ENCODE measurements at places on chromosomes 12 and 14. TPM values are rescaled to one million over a fixed set of nuclear protein-coding genes. Genes with fewer than 3 reads are reported as not detected.

- peak; percentile 80 for DNase-seq
- H3K27ac ChIP-seq = no peak overlapping the region
- no peaks in the 10 kb centered on the region for H3K36me3 ChIP-seq
- no peaks in the 10 kb centered on the region for H3K27me3 ChIP-seq
Measured at GRCh38 chr12:1619587-1619986, 9.4 kb upstream of the WNT5B start.

Gene PEX5
- 47.8 TPM for total RNA-seq

DNA sequence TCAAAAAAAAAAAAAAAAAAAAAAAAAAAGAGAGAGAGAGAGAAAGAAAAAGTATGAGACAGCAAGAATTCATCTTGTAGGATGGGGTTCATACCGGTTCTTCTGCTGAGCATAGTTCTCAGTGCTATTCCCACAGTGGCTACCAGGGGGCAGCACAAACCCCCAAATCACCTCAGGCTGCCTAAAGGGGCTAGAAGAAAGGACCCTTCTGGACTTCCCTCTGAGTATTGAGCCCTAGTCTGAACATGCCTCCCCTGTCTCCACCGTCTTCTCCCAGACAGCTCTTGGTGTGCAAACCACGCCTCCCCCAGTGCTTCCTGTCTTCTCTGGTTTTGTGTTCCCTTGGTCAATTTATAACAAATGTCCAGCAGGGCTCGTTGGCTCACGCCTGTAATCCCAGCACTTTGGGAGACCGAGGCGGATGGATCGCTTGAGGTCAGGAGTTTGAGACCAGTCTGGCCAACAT, 31.3 kb upstream of the SMUG1 start:
- H3K4me1 ChIP-seq = peaks cover 29% of the 10 kb centered on the region
- H3K36me3 ChIP-seq = no peaks in the 10 kb centered on the region
- no peak overlapping the region for H3K4me3 ChIP-seq
- no peak overlapping the region for H3K27ac ChIP-seq
- peaks cover 21% of the 10 kb centered on the region for H3K27me3 ChIP-seq

Gene RASSF9
- 11.0 TPM for total RNA-seq

- peaks cover 21% of the 10 kb centered on the region for H3K4me1 ChIP-seq
- DNase-seq = no peak
- no peaks in the 10 kb centered on the region for H3K36me3 ChIP-seq
- H3K27me3 ChIP-seq = no peaks in the 10 kb centered on the region
- H3K4me3 ChIP-seq = no peak overlapping the region
Measured at GRCh38 chr14:63912286-63912685, 59.5 kb downstream of the SYNE2 start.

GRCh38 chr12:45216983-45217485, 1.1 kb downstream of the ANO6 start:
- no peaks in the 10 kb centered on the region for H3K27me3 ChIP-seq
- no peak for DNase-seq
- H3K36me3 ChIP-seq = no peaks in the 10 kb centered on the region
- H3K27ac ChIP-seq = peak overlapping the region; percentile 92

Gene EPS8
- total RNA-seq = 72.8 TPM

- H3K4me1 ChIP-seq = peaks cover 16% of the 10 kb centered on the region
- peak overlapping the region; percentile 71 for H3K27ac ChIP-seq
- no peaks in the 10 kb centered on the region for H3K36me3 ChIP-seq
Measured at GRCh38 chr14:102510616-102511520, 1.3 kb upstream of the ANKRD9 start.

GRCh38 chr14:87468531-87468930, 524.5 kb downstream of the GALC start:
- no peak overlapping the region for H3K4me3 ChIP-seq
- H3K4me1 ChIP-seq = no peaks in the 10 kb centered on the region
- no peaks in the 10 kb centered on the region for H3K27me3 ChIP-seq
- H3K27ac ChIP-seq = no peak overlapping the region

DNA sequence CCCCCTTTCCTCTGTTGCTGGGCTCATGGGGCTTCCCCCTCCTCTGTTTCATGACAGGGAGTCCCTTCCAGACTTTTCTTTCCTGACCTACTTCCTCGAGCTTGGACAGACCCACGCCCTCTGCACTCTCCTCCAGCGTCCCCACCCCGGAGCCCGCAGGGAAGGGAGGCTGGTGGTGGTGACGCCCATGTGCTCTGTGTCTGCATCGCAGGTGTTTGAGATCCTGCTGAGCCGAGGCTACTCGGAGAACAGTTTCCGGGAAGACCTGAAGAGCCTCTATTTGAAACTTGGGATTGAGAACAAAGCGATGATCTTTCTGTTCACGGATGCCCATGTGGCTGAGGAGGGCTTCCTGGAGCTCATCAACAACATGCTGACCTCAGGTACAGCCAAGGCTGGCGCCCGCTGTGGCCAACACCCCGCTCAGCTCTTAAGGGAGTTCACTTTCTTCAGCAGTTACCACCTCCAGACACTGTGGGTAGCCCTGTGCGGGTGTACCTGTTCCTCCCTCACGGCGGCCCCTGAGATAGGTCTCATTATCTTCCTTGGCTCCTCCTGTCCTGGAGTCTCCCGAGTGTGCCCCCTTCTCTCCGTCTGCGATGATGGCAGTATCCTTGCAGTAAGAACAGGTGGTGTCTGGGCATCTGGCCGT, 85.6 kb downstream of the CCDC92 start:
- no peak overlapping the region for H3K4me3 ChIP-seq
- H3K27me3 ChIP-seq = peaks cover 11% of the 10 kb centered on the region
- no peaks in the 10 kb centered on the region for H3K4me1 ChIP-seq
- no peak overlapping the region for H3K27ac ChIP-seq
- no peaks in the 10 kb centered on the region for H3K36me3 ChIP-seq
- no peak for DNase-seq

GRCh38 chr12:112456029-112456428, 37.3 kb downstream of the PTPN11 start:
- no peak for DNase-seq
- H3K4me1 ChIP-seq = no peaks in the 10 kb centered on the region
- H3K36me3 ChIP-seq = peaks cover 94% of the 10 kb centered on the region
- H3K4me3 ChIP-seq = no peak overlapping the region

Gene GLT1D1
- 5.3 TPM for total RNA-seq

GRCh38 chr12:106284358-106285105, 18.0 kb upstream of the TCP11L2 start:
- no peaks in the 10 kb centered on the region for H3K36me3 ChIP-seq
- H3K4me3 ChIP-seq = no peak overlapping the region
- no peak overlapping the region for H3K27ac ChIP-seq

DNA sequence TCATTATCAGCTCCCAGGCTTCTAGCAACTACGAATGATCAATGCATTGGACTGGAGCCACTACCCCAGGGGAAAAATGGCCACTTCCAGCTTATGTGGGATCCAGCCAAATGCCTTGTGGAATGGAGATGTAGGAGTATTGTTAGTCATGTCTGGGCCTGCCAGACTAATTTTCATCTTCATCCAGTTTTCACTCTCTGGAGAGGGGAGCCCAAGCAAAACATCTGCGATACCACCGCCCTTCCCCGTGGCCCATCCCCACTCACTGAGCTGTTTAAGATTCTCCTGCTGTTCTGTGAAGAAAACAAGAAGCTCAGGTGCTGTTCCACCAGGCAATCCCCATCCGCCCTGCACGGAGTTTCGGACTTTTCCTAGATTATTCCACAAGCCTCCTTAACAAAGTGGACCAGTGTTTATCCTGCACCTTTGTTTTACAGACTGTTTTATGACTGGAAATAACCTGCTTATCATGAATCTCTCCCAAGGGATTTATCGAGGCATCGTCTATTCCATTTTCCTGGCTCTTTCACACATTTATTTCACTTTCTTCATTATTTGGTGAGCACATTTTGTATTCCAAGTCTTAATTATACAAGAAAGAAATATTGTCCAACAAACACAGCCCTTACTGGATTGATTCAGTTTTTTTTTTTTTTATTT, 35.5 kb upstream of the MAX start:
- no peaks in the 10 kb centered on the region for H3K4me1 ChIP-seq
- H3K36me3 ChIP-seq = no peaks in the 10 kb centered on the region
- DNase-seq = no peak

DNA sequence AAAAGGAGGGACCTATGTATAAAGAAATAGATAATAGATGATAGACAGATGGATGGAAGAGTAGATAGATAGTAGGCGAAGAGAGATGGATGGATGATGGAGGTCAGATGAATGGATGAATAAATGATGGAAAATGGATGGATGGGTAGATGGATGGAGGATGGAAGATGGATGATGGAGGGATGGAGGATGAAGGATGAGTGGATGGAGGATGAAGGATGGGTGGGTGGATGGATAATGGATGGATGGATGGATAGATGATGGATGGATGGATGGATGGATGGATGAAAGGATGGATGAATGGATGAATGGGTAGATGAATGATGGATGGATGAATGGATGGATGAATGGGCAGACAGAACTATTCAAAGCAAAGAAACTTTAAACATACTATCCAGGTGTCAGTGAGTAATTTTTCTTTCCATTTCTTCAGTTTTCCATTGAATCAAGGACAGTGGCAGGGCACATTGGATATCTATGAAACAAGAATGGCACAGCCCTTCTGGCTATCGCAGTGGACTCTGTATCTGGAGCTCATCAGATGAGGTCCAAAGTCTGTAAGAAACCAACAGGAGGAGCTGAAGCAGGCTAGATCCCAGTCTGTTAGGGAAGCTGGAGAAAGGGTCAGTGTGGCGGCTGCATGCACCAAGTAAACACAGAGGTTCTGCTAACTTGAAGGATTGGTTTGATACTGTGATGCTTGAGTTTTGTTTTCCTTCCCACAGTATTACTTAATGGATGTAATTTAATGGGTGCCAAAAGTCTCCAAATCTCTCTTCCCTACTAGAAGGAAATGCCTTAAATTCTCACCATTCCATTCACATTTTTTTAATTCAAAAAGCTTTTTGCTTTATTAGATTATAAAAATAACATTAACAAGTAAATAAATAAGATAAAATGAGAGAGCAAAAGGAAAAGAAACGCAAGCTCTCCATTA, 18.1 kb upstream of the MED13L start:
- no peak overlapping the region for H3K4me3 ChIP-seq
- H3K4me1 ChIP-seq = peaks cover 27% of the 10 kb centered on the region
- H3K36me3 ChIP-seq = no peaks in the 10 kb centered on the region
- DNase-seq = no peak

DNA sequence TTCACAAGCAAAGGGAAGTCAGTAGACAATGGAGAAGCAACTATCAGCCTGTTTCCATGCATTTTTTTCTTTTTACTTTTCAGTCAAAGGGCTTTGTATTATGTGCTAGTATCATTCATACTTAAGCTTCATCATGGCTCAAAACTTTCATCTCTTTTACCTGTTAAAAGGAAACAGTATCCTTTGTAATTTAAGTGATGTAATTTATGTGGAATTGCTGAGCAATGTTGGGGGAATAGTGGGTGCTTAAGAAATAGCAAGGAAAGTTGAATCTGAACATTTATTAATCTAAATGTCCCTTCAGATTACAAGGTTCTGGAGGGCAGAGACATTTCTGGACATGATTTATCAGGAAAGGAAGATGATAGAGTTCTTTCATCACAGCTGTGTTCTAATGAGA, 915.3 kb downstream of the VRK1 start:
- DNase-seq = no peak
- no peaks in the 10 kb centered on the region for H3K4me1 ChIP-seq
- no peaks in the 10 kb centered on the region for H3K27me3 ChIP-seq

Gene CDH24
- 5.6 TPM for total RNA-seq

Gene TC2N
- total RNA-seq = 53.1 TPM

- H3K4me3 ChIP-seq = no peak overlapping the region
- no peaks in the 10 kb centered on the region for H3K27me3 ChIP-seq
- peaks cover 18% of the 10 kb centered on the region for H3K4me1 ChIP-seq
- H3K27ac ChIP-seq = no peak overlapping the region
- no peak for DNase-seq
- H3K36me3 ChIP-seq = no peaks in the 10 kb centered on the region
Measured at GRCh38 chr12:110697236-110697635, 8.3 kb upstream of the HVCN1 start.

DNA sequence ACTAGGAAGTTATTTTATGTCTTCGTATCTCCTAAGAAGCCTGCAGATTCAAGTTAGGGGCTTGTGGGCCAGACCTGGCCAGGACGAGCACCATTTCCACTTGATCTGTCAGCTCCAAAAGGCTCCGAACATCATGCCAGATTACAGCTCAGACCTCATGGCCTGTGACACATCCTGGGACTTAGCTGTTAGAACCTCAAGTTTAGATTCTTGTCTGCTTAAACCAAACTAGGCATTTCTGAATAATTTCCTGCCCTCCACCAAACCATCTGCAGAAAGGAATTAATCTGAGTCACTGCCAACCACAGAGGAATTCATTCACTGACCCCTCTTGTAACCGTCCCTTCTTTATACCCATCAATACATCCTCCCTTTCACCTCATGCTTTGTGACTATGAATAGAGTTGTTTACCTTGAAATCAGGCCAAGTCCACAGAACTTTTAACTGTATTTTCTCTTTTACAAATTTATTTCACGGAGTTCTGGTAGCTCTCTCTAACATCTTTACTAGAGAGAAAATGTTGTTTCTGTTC, 120.3 kb downstream of the FBXL14 start:
- H3K27ac ChIP-seq = no peak overlapping the region
- DNase-seq = no peak
- H3K36me3 ChIP-seq = no peaks in the 10 kb centered on the region
- H3K4me1 ChIP-seq = peaks cover 21% of the 10 kb centered on the region
- no peaks in the 10 kb centered on the region for H3K27me3 ChIP-seq

DNA sequence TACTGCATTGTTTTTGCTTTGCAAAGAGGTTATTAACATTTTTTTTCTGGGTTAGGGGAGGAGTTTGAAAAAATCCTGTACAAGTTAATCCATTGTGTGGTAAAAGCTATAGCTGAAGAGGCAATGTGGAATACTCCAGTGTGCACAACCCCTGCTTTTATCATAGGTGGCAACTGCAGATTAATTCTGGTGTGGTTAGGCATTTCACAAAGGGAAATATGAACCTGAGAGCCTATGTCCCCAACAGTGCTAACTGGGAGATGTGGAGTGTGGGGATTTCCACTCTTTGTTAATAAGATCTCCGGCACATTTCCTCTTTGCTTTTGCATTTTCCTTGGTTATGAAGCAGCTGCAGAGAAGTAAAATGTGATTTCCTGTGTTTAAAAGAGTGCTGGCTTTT, 33.6 kb downstream of the PRORP start:
- DNase-seq = no peak
- peak overlapping the region; percentile 8 for H3K27ac ChIP-seq
- H3K27me3 ChIP-seq = no peaks in the 10 kb centered on the region

Gene SPIC
- not detected for total RNA-seq

- no peaks in the 10 kb centered on the region for H3K36me3 ChIP-seq
- H3K27me3 ChIP-seq = no peaks in the 10 kb centered on the region
- H3K4me3 ChIP-seq = no peak overlapping the region
Measured at GRCh38 chr14:98474900-98475299, 797.1 kb downstream of the BCL11B start.

Data from lower lobe of right lung (tissue), 2 donors.